ENCODE measurements at places on chromosomes 16 and 17.

DNA sequence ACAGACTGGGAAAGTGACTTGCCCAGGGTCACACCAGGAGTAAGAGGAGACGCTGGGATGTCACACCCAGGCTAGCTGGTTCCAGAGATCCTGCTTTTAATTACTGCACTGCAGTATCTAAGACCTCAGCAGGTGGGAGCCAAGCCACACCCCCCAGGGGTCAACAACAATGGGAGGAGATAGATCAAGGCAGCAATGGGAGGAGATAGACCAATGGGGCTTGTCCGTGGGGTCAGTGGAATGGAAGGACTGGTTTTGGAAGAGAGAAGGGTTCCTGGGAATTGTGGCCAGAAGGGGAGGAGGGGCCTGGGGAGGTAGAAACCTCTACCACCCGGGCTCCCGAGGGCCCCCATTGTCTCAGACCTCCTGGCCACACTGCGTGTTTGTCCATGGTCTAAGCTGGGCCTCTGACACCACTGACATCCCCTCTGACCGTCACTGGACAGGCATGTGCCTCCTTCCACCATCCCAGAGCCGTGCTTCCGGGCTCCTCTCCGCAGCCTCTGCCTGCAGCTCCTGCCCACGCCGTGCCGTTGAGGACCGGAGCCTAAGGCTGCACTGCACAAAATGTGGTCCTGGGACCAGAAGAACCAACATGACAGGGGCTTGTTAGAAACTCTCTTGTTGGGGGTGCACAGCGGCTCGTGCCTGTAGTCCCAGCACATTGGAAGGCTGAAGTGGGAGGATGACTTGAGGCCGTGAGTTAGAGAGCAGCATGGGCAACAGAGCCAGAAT lies 69.8 kb upstream of the RPH3AL start:
- DNase-seq, result no peak

DNA sequence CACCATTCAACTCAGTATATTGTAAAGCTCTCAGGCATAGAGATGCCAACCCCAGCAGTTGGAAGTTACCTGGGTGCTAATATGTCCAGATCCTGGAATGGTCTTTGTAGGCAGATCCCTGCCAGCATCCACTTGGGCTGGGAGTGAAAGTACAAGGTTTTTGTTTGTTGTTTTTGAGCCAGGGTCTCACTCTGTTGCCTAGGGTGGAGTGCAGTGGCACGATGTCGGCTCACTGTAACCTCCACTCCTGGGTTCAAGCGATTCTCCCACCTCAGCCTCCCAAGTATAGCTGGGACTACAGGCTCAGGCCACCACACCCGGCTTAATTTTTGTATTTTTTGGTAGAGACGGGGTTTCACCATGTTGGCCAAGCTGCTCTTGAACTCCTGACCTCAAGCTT lies 177.6 kb downstream of the IRF8 start:
- no peak for DNase-seq

- DNase-seq, result no peak
Measured at GRCh38 chr17:1047177-1047878, 50.4 kb downstream of the TIMM22 start.

- DNase-seq, result no peak
Measured at GRCh38 chr17:79081571-79082276, 7.1 kb downstream of the ENGASE start.

GRCh38 chr17:17877529-17878358 lies 41.0 kb upstream of the SREBF1 start:
- peak; percentile 83 for DNase-seq

DNA sequence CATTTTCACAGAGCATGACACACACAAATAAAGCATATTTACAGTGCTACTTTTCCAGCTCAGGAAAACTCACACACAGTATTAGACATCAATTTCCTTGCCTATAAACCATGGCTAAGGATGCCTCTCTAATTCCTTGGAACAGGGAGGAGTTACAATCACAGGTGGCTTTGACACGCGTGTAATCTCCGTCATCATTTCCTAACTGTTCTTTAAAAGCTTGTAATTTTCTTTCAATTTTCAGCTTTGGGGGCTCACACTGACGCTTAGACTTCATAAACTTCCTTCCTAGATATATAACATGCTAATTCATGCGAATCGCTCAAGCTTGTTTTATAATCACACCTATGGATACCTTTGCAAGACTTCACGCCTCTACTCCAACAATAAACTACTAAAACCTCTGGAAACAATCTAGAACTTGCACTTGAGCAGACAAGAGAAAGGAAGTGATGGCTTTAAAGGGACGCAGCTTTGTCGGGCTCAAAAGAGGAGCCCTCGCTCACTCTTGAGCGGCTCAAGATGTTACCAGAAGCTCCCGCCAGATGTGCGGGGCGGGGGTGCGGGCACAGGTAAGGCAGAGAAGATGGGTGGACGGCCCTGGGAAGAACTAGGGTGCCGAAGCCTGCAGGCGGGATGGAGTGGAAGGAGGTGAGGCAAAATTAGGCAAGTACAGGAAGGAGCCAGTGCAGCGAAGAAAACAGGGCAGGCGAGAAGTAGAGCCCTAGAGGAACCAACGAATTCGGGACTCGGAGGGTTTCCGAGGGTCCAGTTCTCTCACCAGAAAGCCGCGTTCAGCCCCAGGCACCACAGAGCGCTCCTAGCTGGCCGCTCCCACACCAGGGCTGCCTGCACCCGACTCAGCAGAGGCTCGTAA lies 631 bp downstream of the RETREG3 start:
- no peak for DNase-seq

DNA sequence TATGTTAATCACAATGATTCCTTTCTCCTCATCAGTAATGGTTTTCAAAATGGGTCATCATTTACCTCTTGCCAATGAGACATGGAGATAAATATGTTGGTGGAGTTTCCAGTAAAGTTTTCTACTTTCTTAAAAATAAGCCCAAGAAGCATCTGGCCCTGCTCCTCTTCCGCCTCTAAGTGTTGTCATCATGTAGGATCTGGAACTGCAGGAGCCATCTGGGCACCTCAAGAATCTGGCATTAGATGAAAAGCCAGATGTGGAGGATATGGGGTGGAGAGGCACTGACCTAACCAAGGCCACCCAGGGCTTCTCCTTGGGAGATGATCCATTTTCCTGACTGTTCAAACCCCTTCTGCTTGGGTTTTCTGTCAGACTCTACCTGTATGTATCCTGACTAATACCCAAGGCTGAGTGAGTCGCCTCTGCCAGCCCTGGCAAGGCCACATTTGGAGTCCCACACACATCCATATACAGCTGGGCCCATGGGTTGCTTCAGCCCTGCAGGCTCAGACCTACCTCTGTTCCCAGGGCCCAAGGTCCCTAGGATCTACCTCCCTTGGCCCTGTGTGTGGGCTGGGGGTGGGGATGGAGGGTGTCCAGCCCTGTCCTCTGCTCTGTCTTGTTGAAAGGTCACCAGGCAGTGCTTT lies 24.6 kb downstream of the CCDC182 start:
- no peak for DNase-seq

DNA sequence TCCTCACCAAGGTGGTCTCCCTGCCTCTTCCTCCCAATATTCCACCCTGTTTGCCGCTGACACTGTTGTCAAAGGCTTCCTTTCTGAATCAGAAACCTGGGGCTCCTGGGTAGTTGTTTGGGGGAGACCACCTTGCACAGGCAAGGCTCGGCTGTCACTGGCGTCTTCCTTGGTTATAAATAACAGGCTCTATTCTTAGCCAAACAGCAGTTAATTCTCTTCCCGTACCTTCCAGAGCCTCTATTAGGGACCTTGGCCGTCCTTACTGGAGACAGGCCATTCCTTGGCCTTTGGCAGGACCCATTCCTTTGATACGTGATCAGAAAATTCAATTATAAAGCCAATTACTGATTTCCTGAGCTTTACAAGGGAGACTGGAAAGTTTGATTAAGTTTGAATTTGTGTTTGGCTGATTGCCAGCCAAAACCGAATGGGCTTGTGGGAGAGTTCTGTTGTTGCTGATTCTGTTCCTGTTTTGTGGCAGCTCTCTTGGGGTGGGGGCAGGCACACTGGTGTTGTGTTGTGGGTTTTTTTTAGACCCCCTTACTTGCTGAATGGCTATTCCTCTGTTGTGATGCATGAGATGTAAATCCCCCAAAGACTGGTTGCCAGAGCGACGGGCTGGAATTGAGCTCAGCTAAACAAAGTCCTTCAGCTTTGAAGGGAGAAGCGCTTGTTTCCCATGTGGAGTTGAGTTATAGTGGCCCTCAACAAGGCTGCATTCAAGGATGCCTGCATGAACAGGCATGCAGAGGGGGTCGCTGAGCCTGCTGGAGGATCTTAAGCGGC lies 104.6 kb downstream of the GNAO1 start:
- DNase-seq, result no peak
